ENCODE measurements at places on chromosomes 7 and 10.
A peak's percentile ranks its signal among the peaks of the same experiment; 100 is the strongest.

- DNase-seq = no peak
Measured at GRCh38 chr10:78296785-78297184, 263.1 kb downstream of the RPS24 start.

DNA sequence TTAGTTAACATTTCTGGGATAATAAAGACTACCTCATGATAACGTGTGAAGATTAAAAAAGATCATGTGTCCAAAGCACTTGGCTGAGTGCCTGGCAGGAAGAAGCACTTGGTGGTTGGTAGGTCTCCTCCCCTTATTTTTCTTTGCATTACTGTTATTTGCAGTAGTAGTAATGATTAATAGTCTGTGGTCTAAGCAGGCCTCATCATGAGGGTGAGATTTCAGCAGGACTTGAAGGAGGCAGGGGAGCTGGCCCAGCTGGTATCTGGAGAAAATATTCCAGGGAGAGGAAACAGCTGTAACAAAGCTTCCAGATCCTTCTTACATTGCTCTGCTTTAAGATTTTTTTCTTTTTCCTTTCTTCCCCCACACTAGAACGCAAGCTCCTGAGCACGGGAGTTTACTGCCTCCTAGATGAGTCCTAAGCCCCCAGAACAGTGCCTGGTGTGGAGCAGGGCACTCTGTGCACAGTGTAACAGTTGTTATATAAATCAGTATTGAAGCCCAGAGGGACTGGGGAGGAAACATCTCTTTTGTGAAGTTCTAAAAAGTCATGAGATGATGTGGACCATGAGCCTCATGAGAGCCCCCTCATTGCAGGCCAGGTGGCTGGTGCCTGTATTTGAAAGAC lies 31.1 kb upstream of the RHEB start:
- DNase-seq = peak; percentile 31

DNA sequence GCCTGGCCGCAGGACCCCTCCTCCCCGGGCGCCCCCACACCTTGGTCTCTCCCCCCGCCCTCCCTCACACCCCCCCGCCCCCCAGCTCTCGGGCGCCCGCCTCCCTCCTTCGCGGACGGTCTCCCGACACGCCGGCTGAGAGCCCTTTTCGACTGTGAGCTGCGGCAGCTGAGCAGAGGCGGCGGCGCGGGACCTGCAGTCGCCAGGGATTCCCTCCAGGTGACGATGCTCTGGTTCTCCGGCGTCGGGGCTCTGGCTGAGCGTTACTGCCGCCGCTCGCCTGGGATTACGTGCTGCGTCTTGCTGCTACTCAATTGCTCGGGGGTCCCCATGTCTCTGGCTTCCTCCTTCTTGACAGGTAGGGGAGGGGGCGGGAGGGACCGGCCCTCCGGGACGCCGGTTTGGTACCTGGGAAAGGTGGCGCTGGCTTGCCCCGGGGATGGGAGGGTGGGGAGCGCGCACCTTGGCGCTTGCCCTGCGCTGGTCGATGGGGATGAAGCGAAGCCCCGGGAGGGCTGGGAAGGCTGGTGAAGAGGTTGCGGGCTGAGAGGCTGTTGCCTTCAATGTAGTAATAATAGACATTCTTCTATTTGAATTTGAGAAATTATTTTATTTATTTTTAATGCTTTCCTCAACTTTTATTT lies at the start of gene BMPER:
Gene BMPER (plus strand): TSS at position 151 of the 644 bp plus-strand sequence. CDS start 75 bp downstream, at position 226.
- peak; percentile 67 for DNase-seq

DNA sequence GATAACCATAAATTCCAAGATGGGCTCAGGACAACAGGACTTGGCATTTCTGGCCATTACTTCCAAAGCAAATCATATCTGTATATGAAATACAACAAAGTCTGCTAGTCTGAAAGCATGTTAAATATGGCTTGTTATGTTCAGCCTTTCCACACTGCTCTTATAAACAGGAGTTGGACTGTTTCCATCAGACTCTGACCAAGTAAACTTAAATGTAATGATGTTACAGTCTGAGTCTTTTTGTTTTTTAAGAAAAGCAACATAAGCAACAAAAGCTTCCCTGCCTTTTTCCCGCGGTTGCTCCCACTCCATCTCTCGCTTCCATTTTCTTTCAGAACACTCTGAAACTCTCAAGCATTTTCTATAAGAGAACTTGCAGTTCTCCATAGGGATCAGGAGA lies 8.1 kb upstream of the CDCA7L start:
- DNase-seq = no peak

Measured in NCI-H345 (cell line).